ENCODE measurements at places on chromosomes 12 and 14.

- DNase-seq = peak; percentile 66
Measured at GRCh38 chr14:104094709-104095425, 9.4 kb downstream of the ASPG start.

DNA sequence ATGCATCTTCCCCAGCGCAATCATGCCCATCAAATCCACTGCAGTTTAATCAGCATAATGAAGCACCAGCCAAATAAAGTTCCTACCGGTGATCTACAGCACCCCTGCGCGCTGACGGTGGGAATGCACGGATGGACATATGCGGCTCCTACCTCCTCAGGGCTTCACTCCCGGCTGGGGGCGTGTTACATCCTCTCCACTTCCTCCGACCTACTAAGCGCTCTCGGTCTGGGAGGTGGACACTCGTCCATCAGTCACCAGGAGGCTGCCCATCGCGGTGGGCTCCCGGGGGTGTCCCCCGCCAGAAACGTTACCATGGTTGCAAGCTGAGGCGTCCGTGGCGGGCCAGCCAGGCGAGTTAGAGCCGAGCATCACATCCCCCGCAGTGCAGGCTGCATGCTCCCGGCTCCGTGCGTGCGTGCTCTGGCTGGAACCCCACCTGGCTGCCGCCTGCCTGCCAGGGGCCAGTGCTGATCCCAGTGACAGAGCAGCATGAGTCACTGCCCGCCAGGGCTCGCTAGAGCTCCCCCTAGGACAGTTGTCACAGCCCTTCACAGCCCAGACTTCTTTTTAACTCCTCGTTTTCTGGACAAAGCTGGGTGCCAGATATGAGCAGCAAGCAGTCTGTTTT is 73.0 kb downstream of the CIT start:
- DNase-seq = no peak

GRCh38 chr12:12039897-12040296 is 30.8 kb upstream of the BCL2L14 start:
- no peak for DNase-seq

DNA sequence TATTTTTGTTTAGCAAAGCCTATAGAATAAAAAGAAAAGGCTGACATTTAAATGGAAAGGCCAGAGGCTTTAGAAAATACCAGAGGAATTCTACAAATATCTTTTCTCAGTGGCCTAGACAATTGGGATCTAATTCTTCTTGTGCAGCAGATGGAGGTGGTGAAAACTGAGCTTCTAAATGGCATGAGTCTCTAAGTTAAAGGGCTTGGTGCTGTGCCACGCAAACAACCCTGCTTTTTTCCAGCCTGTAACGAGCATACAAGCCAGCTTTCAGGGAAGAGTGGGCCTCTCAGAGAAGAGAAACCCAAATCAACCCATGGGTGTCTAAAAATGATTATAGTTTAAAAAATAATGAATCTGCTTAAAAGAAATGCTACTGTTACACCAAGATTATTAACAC is 237.9 kb upstream of the NAV3 start:
- no peak for DNase-seq

DNA sequence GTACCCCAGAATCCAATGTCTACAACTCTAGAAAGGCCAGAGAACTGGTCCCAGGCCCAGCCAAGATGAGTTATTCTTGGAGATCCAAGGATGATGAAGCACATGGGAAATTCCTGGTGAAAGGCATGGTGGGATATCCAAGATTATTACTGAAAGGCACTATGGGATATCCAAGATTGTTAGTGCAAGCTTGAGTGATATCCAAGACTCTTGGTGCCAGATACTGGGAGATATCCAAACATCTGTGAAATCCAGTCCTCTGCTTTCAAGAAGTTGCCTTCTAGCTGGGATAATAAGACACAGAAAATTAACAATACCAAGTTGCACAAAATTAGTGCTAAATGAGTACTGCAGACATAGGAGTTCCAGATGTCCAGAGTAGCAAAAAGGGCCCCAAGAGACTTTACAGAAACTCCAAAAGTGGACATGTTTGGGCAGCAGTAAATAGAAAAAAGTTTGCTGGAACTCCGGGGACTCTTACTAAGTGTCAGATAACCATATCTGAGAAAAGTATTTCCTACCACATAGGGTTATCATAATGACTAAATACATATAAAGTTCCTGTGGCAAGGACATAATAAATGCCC is 34.6 kb downstream of the PHLDA1 start:
- no peak for DNase-seq

DNA sequence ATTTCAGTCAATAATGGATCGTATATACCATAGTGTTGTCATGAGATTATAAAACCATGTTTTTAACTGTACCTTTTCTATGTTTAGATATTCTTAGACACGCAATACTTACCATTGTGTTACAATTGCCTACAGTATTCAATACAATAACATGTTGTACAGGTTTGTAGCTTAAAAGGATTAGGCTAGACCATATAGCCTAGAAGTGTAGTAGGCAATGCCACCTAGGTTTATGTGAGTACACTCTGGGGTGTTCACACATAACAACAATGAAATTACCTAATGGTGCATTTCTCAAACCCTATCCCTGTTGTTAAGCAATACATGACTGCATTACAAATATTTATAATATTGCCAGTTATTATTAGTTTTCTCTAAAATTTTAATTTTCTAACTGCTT is 144.2 kb downstream of the KCNC2 start:
- no peak for DNase-seq

- DNase-seq = no peak
Measured at GRCh38 chr14:68511129-68512047, 281.5 kb downstream of the ZFP36L1 start.

GRCh38 chr12:99131751-99132199 is 486.7 kb downstream of the APAF1 start:
- DNase-seq = peak; percentile 2

- no peak for DNase-seq
Measured at GRCh38 chr12:130119241-130119861, 42.9 kb upstream of the FZD10 start.

- DNase-seq = no peak
Measured at GRCh38 chr12:54438517-54438916, 19.5 kb upstream of the ITGA5 start.

- DNase-seq = no peak
Measured at GRCh38 chr12:31507966-31508365, 83.0 kb downstream of the DENND5B start.

- no peak for DNase-seq
Measured at GRCh38 chr14:95106971-95107370, 50.4 kb downstream of the DICER1 start.

- DNase-seq = no peak
Measured at GRCh38 chr14:57785058-57785457, 80.8 kb downstream of the SLC35F4 start.

- DNase-seq = peak; percentile 74
Measured at GRCh38 chr14:66070542-66071319, 415.4 kb upstream of the CCDC196 start.

GRCh38 chr12:69102856-69103255 is 136.5 kb upstream of the CPSF6 start:
- peak; percentile 4 for DNase-seq

DNA sequence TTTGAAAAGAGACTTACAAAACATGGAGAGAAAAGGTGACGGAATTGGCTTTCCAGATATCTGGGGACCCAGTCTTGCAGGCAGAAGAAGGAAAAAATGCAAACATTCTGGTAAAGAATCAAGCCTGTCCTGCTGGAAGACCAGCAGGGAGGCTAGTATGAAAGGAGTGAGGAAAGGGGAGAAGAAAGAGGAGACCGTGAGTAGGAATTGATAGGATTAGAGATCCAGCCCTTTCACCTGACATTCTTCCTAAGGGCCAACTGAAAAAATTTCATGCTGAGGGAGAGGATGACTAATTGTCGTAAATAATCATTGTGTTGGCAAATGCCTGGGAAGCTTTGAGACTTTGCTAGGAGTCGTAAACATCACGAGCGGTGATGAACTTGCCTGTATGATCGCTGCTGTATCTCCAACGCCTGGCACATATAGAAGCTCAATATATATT is 12.1 kb downstream of the BHLHE41 start:
- DNase-seq = no peak

GRCh38 chr12:95206916-95207315 is 10.4 kb downstream of the FGD6 start:
- no peak for DNase-seq

GRCh38 chr14:75067212-75067611 is 2.2 kb upstream of the ZC2HC1C start:
- no peak for DNase-seq

GRCh38 chr12:103771466-103771865 is 69.6 kb downstream of the NT5DC3 start:
- no peak for DNase-seq

DNA sequence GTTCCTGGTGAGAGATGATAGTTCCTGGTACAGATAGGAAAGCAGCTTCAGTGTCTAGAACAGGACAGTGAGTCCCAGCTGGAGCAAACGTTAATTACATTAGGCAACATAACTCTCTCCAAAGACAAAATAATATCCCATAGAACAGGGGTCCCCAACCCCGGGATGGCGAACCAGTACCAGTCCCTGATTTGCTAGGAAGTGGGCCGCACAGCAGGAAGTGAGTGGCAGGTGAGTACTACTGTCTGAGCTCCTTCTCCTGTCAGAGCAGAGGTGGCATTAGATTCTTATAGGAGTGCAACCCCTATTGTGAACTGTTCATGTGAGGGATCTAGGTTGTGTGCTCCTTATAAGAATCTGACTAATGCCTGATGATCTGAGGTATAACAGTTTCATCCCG is 204.1 kb downstream of the NELL2 start:
- DNase-seq = no peak

GRCh38 chr12:124020514-124020949 is 47.5 kb downstream of the ZNF664 start:
- DNase-seq = no peak

GRCh38 chr12:23952071-23952470 is 2.6 kb upstream of the SOX5 start:
- DNase-seq = no peak

GRCh38 chr12:111759271-111759670 is 7.5 kb upstream of the ALDH2 start:
- DNase-seq = no peak

GRCh38 chr12:106945261-106945851 is 10.4 kb upstream of the TMEM263 start:
- DNase-seq = no peak

- DNase-seq = peak; percentile 83
Measured at GRCh38 chr14:71555654-71556559, 376.3 kb upstream of the RGS6 start.

DNA sequence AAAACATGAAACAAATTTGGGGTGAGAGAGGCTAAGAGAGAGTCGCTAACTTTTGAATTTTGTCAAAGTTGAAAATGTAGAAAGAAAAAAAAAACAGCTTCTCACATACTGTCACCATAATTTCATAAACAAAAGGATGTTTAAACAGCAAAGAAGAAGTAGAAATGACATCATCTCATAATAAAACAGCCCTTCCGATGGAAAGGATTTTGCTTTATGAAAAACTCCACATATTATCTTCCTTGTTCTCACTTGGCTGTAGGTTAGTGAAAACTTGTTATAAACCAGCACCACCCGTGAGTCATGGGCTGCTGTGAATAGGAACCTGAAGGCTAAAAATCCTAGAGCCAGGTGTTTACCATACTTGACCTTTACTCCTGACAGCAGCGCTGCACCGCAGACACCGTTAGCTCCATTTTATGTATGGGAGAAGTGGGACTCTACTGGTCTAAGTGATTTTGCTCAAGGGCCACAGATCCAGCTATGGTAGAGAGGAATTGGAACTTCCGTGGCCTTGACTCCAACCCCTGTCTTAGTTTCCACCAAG is 63.0 kb upstream of the VRK1 start:
- no peak for DNase-seq

- no peak for DNase-seq
Measured at GRCh38 chr12:7479771-7480170, 23.8 kb downstream of the CD163 start.

DNA sequence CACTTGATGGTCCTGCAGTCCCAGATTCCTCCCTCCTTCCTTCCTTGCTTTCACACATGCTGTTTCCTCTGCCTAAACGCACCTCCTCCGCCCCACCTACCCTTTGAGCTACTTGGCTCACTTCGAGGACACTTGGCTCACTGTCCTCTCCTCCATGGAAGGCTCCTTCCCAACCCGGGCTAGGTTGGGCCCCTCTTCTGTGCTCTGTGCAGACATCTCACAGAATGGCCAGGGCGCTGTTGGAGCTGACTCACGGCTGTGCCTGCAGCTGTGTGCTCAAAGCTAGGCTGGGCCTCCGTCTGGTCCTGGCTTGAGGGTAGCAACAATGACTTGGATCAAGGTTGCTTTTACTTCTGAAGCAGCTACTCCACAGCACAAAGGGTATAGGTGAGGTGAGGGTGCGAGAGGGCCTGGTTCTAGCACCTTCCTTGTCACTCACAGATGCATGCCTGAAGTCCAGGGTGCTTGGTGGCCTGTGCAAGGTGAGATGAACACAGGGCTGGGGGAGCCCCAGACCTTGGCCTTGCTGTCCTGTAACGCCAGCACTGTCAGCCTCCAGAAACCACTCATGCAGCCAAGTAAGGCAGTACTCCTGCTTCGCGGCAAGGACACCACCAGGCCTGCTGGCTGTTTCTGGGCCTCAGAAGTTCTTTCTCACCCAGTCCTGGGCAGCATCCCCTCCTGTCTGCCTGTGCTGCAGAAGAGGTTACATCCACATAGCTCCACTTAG is 61.8 kb downstream of the GALNT16 start:
- no peak for DNase-seq

DNA sequence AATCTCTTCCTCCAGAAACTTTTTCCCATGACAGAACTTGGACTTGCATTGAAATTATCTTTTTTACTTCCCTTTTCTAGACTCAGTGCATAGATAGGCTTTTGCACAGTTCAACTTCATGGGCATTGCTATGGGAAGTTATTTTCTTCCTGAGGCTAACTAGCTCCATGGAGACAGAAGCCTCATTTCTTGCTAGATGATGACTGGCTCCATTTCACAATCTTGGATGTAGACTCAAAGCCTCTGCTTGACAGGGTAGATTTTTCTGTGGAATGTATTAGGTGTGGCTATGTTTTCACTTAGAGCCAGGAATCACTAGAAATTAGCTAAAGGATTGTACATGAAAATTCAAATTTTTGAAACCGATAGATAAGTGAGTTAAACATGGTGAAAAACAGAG is 884.1 kb upstream of the MGAT4C start:
- no peak for DNase-seq

GRCh38 chr14:75153295-75153694 is 23.1 kb downstream of the TMED10 start:
- DNase-seq = no peak

DNA sequence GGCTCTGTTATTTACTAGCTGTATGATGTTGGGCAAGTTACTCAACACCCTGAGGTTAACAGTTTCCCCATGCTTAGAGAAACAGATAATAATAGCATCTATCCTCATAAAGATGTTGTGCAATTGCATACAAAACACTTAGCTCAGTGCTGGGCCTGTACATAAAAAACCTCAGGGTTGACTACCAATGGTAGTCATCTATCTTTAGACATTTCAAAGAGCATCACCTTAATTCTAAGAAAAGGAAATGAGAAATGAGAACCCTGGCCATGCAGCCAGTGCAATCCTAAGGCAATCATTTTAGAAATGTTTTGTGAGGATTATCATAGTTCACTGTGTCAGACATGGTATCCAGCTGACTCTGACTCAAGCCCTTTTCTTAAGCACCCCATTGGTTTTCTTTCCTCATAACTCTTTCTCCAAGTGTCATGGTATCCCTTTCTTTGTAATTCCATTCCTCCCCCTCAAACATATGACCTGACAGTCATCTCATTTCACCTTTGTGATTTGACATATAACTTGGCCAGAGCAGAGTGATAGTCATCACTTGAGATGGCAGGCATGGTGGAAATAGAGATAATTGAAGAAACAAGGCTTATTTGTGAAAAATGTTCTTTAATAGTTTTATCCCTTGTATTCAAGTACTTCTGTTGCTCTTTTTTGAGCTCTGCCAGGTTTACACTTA is 29.5 kb upstream of the OSBPL8 start:
- peak; percentile 23 for DNase-seq

GRCh38 chr12:1939331-1939730 is 20.9 kb upstream of the CACNA2D4 start:
- DNase-seq = no peak

All from CD4-positive, alpha-beta T cell treated with Interleukin-17A for 1 hour (primary cell).